ENCODE measurements at places on chromosomes 1 and 21. TPM values are rescaled to one million over a fixed set of nuclear protein-coding genes. Genes with fewer than 3 reads are reported as not detected.

GRCh38 chr1:186736971-186737685 lies 56.9 kb upstream of the PTGS2 start:
- no peak for DNase-seq

DNA sequence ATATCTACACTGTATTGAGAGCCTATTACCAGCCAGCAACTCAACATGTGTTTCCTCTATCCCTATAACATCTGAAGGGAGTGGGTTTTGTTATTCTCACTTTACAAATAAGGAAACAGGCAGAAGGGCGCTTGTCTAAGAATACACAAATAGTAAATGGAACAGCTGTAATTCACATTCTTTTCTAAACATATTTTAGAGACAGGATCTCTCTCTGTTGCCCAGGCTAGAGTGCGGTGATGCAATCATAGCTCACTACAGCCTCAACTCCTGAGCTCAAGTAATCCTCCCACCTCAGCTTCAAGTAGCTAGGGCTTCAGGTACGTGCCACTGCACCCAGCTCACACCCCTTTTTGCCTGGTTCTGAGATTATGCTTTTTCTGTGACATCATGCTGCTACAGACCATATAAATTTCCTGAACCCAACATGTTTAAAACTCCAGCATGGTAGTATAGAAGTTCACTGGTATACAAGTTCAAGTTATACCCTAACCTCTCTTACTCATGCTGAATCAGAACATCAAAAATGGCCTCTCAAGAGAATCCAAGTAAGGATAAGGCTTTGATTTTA lies 8.6 kb upstream of the TACSTD2 start:
- peak; percentile 52 for DNase-seq

DNA sequence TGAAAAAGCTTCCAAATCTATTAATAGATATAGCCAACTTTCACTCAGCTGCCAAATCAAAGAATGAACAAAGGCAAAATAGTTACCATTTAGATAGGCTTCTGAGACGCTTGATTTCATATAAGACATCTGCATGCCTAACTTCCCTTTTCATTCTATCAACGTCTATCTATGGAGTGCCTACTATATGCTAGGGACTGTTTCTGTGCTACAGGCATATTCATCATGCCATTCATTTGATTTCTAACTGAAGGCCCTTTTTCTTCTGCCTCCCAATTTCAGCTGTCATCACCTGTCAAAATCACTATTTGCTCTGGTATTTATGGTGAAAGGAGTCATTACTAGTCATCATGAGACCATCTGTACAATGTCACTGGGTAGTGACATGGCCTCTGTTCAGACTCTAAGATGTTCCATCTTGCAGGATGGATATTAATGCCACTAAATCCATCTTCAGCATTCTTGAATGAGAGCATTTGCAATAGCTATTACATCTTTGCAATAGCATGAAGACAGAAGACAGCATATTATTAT lies 4.3 kb upstream of the KRTAP13-1 start:
- DNase-seq, result no peak

DNA sequence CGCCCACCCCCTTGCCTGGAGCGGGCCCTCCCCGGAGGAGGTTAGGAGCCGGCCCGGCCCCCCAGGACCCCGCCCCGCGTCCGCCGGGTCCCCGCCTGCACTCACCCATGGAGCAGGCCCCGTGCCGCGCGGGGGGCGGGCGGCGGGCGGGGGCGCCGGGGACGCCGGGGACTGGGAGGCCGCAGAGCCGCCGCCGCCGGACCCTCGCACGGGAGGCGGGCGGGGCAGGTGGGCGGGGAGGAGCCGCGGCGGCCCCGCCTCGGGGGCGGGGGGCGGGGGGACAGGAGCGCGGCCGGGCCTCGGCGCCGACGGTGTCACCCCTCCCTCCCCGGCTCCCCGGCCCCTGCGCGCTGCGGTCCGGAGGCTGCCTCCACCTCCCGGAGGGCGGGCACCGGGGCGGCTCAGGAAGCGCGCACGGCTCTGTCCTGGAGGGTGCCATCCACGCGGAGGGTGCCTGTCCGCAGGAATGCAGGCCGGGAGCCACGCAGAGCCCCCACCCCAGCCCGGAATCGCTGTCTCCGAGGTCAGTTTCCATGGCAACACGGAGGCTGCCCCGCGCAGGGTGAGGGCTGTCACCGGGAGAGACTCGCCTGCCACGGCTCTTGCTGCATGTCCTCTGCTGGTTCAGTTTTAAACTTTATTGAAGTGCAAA lies 5.9 kb upstream of the PLEKHG5 start:
- no peak for DNase-seq

- DNase-seq, result peak; percentile 43
Measured at GRCh38 chr1:21517161-21517589, 8.0 kb downstream of the ALPL start.

DNA sequence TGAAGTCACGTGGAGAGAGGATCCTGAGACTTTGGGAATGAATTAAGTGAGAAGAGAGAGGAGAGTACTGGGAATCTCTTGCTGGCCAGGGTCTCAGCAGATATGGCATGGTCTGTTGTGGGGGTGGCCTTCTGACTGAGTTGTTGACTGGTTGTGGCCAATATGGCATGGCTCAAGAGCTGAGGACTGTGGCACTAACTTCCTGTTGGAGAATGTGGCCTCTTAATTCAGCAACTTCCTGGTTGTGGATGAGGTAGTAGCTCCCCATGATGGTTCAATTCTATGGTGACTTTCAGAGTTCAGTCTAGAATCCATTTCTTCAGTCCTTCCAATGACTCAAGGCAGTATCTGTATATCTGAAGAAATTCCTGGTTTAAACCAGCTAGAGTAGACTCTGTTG lies 44.7 kb upstream of the PAXBP1 start:
- no peak for DNase-seq

DNA sequence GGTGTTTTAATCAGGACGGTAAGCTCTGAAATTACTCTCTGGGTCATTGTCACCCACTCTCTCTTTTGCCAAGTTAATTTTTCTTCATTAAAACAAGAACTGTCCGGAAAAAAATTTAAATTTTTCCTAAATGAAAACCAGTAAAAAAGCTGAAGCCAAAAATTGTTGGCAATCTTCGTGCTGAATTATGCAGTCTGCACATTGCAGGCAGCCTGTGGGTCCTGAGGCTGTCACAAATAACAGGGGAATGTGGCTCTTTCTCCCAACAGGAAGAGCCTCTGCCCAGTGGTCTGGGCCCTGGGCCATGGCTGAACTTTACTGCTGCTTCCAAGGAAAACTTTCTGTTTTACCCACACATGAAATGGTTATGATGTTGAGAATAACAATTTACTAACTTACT lies 153.9 kb upstream of the SPAG17 start:
- no peak for DNase-seq

DNA sequence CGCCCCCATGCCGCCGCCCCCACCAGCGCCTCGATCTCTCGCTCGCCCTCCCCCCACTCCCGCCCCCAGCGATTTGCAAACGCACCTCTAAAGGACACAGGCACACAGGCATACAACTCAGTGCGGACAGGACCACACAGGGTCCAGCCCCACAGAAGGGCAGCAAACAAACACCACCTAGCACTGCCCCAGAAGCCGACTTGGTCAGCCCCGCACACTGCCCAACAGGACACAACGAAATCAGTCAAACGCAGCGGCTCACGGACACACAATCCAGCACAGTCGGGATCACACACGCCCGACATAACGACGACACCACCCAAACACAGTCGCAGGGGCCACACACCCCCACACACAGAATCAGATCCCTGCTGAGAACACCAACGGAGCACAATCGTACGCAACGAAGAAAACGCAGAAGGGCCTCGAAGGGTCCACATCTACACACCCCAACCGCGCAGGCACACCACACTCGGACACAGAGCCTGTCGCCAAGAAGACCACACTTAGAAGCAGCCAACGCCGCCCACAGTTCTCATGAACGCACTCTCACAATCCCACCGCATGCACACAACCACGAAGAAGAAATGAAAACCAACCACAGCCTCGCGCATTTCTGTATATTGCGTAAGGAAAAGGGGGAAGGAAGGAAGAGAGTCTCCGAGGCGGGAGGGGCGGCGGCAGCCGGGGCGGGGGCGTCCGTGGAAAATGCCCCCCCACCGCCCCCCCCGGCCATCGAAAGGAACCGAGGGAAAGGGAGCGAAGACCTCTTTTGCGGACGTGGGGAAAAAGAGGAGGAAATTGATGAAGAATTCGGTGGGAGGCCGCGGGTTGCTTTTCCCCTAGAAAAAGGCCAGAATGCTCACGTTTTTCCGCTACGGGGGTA lies 481 bp downstream of the TAL1 start:
- no peak for DNase-seq

DNA sequence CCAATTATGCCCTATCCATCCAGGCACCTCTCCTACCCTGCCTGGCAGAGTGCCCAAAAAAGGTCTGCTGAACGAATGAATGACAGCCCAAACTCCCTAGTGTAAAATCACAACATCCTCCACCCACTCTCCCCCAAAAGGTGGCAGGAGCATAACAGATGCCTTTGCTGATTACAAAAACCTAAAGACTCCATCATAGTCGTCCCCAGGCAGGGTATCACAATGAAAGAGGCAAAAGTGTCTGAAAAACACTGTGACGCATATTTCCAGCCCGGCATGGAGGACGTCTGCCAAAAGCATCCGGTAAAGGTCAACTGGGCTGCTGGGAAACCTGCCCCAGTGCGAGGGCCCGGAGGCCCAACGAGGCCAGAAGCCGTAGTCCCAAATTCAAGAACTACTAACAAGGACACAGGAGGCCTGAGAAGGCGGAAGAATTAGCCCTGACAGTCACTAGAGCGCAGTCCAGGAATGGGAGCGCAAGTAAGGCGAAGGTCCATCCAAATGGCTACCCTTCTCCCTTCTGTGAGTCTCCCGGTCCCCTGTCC lies 576 bp downstream of the SMIM12 start:
- peak; percentile 31 for DNase-seq

Gene GJA5
- total RNA-seq, result 0.28 TPM

Gene HCRTR1
- not detected for total RNA-seq

Measured in MCF 10A (cell line).